ENCODE measurements at places on chromosomes 6 and 20.

DNA sequence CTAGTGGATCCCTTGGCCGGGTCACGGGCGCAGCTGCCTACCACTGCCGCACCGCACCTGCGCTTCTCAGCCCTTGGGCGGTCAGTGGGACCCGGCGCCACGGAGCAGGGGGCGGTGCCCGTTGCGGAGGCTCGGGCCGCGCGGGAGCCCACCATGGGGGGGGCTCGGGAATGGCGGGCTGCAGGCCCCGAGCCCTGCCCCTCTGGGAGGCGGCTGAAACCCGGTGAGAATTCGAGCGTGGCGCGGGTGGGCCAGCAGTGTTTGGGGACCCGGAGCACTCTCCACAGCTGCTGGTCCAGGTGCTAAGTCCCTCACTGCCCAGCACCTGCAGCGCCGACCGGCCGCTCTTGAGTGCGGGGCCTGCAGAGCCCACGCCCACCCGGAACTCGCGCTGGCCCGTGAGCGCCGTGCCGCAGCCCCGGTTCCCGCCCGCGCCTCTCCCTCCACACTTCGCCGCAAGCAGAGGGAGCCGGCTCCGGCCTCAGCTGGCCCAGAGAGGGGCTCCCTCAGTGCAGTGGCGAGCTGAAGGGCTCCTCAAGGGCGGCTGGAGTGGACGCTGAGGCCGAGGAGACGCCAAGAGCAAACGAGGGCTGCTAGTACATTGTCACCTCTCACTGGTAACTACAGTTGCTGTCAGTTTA, 120.5 kb upstream of the TMEM170B start:
- DNase-seq: no peak

DNA sequence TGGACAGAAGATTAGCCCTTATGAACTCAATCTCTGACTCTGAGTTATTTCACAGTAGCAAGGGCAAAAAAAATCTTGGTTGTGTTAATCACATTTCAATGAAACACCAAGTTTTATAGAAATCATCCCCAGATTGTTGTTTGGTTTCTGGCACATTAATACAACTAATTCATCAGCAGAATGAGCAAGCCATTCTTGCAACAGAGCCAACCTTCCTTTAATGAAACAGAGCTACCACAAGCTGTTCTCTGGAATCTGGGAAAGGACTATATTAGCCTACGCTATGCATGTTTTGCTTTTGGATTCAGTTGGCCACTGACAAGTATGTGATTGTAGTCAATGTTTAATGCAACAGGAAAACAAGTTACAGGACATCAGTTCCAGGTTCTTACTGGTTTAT, 13.8 kb upstream of the POPDC3 start:
- no peak for DNase-seq

DNA sequence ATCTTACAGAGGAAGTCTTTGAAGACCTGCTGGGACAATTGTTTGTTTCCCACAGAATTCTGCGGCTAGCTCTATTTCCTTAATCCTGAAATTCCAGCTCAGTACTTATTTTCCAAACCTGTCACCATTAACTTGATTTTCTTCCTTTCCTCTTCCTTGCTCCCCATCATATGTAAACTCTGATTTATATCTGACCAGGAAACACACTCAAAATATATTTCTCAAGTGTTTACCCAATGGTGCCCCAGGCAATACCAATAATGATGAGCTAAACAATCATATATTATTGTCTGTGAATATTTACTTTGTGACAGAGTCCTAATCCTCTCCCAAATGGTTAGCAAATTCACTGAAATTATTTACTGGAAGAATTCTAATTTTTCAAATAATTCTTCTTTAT, 597.3 kb downstream of the PKHD1 start:
- no peak for DNase-seq

- DNase-seq: no peak
Measured at GRCh38 chr6:134425513-134425912, 107.6 kb upstream of the SGK1 start.

GRCh38 chr6:21238208-21238607, 355.3 kb upstream of the SOX4 start:
- no peak for DNase-seq

- DNase-seq: no peak
Measured at GRCh38 chr6:7295916-7296315, 17.1 kb downstream of the SSR1 start.

DNA sequence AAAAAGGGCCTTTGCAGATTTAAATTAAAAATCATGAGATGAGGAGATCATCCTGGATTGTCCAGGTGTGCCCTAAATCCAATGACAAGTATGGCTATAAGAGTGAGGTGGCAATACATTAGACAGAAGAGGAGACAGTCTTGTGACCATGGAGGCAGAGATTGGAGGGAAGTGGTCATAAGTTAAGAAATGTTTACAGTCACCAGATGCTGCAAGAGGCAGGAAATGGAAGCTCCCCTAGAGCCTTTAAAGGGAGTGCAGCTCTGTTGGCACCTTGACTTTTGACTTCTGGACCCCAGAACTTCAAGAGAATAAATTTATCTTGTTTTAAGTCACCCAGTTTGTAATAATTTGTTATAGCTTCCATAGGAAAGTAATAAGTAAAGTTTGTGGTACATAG, 61.1 kb downstream of the HMGN3 start:
- no peak for DNase-seq

DNA sequence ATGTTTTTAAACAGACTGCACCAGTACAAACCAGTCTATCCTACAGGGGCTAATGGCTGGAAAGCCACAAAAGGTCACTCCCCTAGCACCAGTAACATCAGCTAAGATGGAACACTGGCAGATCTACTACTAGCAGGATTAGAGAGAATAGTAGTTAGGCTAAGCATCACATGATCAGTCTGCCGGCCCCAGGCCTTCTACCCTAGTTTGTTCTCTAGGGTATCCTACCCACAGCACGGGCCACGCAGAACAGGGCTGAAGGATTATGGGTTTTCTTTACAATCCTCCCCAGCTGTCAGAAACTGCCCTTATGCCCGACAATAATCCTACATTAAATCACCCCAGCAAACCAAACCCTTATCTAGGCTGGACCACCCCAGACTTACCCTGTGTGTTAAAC, 156.0 kb downstream of the LY86 start:
- DNase-seq: no peak

GRCh38 chr6:89085409-89086205, 5.1 kb downstream of the PNRC1 start:
- DNase-seq: no peak

DNA sequence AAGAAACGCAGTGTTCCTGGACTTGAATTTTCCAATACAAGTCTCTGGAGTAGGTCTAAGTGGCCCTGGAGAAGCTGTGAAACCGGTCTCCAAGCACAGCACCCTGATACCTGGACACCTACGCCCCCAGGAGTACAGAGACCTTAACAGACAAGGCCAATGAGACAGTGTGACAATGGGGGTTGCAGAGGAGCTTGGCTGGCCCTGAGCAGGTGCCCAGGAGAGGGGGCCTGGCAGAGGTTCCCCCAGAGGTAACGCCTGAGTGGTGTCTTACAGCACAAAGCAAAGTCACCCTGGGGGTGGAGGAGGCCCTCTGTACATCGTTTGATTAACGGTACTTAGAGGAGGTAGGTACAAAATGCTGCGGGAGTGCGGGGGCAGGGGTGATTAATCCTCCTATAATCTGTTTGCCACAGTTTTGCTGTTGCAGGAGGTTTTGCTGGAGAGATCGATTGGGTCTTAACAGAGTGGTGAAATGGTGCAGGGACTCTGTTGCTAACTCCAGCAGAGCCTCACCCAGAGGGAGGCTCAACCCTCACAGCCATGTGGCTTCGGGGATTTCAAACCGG, 37.3 kb upstream of the APCDD1L start:
- DNase-seq: no peak

- DNase-seq: no peak
Measured at GRCh38 chr6:21931641-21932335, 338.2 kb downstream of the SOX4 start.

- DNase-seq: no peak
Measured at GRCh38 chr6:158256746-158257424, 55.4 kb upstream of the TULP4 start.

DNA sequence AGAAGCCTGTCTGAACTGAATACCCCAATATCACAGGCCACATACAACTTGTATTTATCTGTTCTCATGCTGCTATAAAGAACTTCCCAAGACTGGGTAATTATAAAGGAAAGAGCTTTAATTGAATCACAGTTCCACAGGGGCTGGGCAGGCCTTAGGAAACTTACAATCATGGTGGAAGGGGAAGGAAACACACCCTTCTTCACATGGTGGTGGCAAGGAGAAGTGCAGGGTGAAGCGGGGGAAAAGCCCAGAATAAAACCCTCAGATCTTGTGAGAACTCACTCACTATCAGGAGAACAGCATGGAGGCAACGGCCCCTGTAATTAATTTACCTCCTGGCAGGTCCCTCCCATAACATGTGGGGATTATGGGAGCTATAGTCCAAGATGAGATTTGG, 50.3 kb upstream of the FNDC1 start:
- no peak for DNase-seq

DNA sequence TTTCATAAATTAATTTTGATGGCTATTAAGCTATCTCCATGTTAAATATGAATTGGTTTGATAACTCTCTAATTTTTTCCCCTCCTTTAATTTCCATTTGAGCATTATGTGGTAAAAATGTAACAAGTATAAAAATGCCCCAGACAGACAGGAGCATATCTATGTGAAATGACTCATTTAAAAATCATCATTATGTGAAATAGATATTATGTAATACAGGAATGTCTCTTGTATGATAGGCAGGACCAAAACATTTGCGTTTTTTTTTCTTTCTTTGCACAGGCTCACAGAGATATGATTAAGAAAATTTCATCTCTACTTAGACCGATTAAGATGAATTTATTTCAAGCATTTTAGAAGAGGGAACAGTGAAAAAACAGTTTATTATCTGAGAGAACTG, 95.8 kb downstream of the AKAP7 start:
- DNase-seq: no peak

GRCh38 chr20:15440049-15440820, 1102.8 kb upstream of the FLRT3 start:
- DNase-seq: no peak

DNA sequence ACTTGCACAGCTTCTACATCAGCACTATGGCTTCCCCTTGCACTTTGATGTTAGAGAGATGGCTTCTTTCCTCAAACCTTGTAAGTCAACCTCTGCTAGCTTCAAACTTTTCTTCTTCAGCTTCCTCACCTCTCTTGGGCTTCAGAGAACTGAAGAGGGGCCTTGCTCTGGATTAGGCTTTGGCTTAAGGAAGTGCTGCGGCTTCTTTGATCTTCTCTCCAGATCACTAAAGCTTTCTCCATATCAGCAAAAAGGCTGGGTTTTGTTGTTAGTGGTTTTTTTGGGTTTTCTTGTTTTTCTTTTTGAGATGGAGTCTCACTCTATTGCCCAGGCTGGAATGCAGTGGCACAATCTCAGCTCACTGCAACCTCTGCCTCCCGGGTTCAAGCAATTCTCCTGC, 24.0 kb downstream of the CDK5RAP1 start:
- DNase-seq: no peak

DNA sequence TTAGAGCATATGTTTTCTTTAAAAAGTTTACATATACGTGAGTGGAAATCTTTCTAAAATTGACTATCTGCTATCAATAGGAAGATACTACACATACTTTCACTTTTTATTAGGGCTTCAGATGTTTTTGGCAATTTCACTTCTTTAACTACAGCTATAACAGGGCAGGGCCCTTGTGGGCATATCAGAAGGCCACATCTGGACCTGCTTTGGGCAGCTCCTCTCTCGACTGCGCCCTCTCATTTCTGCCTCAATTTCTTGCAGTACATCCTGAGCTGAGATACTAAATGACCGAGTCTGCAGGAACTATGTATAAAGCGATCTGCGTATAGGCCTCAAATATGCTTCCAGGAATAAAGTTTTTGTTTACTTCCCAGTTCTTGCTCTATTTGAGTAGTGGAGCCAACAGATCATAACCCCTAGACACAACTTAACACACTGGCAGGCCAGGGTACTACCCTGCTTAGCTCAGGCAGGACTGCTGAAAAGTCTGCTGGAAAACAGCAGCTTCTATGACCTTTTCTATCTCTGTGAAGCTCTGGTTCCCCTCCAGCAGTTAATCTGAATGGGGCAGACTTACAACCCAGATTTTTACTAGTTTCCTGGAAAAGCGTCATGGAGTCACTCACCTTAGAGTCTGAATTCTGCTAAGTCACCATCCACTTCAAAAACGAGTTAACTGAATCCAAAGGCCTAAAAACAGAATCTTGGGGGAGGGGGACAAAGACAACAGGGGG, 12.7 kb downstream of the GCLC start:
- no peak for DNase-seq

DNA sequence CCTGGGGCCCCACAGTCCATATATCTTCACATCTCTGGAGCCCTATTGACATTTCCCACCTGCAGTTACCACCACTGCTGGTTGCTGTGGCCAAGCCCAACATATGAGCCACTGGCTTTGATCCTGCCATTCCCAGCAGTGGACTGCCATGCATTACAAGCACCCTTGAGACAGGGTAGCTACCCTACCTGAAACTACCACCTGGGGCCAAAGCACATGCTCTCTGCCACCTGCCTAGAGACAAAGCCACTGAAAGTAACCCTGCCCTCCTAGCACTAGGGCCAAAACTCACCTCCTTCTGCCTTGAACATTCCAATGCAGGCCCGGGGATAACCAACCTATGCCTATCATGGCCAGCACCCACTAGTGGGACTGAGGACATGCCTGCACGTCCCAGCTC, 255.5 kb upstream of the KHDRBS2 start:
- DNase-seq: no peak

GRCh38 chr6:101517632-101518031, 124.1 kb downstream of the GRIK2 start:
- DNase-seq: no peak

DNA sequence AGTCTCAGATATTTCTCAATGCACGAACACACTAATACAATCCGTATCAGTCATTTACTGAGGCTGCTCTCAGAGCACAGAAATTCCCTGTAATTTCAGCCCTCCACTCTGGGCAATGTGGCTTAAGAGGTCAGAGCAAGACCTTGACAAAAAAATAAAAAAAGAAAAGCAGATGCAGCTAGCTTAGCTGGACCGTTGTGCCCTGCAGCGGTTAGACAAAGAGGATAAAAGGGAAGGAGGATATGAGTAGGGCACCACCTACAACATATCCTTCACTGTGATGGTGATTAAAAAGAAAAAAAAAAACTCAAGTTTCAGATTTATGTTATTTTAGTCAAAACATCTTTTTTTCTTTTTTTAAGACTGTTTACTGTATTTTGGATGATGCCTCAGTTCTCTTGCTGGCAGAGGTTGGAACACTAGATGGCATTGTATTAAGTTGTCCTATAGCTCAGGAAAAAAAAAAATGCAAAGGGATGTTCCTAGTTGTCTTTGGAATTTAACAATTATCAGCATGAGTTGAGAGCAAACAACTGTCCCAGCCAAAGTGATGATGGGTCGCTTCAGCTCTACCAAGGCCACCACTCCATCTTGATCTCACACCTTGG, 59.9 kb downstream of the ANKEF1 start:
- no peak for DNase-seq

- no peak for DNase-seq
Measured at GRCh38 chr6:142929751-142930358, 15.1 kb downstream of the HIVEP2 start.

GRCh38 chr6:104527761-104528415, 331.8 kb downstream of the HACE1 start:
- no peak for DNase-seq

- no peak for DNase-seq
Measured at GRCh38 chr6:46323966-46324622, 153.3 kb upstream of the ENPP5 start.

- no peak for DNase-seq
Measured at GRCh38 chr6:63509652-63510352, 62.5 kb upstream of the LOC128125822 start.

- no peak for DNase-seq
Measured at GRCh38 chr6:52910091-52910490, 593 bp upstream of the GSTA3 start.

All from activated CD8-positive, alpha-beta memory T cell treated with anti-CD3 and anti-CD28 coated beads for 48 hours (primary cell).